Cerebellum (tissue), 4 donors: ENCODE measurements at places on chromosomes 6 and 20.

DNA sequence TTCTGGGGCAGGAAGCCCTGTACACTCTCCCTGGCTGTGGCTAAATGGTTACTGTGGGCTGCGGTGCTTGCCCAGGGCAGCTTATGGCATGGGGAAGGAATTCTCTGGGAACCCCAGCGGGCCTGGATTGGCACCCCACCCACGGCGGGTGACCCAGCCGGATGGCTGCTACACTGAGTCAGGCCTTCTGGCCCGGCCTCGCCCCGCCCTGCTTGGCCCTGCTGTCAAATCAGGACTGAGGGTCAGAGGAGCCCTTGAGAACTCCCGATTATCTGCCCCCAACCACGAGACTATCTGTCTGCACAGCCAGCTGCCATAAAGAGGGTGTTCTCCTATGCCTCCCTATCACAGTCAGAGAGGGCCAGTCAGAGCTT lies 7.3 kb upstream of the ITPR3 start:
- DNase-seq: no peak

DNA sequence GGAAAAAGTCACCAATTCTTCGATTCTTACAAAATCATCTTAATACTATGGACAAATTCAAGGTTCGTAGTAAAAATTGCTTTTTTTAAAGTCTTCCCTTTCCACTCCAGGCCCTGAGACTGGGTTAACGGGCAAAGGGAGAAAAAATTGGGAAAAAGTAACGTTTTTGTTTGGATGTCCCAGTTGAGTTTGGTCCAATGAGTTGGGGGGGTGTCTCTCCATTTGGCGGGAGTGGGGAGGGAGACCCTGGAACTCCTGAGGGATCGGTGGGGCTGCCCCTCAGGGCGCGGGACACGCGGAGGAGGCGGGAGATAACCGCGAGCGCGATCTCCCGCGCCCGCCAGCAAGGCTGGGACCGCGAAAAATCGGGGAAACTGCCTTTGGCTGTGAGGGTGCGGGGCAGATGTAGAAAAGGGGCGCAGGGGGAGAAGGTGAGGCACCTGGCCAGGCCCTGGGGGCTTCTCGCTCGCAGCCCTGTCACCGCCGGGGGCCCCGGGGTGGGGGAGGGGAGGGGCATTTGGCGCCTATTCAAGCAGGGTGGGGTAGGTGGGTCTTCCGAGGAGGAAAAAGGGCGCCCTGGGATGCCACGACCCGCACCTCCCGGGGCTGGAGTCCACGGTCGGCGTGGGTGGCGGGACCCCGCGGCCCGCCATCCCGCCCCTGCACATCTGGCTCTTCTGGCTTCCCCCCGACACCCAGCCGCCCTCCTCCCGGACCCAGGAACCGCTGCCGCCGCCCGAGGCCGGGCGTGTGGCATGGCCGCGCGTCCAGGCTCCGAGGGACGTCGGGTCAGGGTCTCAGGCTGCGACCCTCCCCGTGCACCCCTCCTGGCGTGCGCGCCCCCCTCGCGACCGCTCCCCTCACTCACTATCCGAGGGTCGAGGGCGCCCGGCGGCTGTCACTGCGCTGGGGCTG lies 595 bp downstream of the FBXO5 start:
- DNase-seq: no peak

GRCh38 chr20:36826554-36827244 lies 49.2 kb upstream of the TLDC2 start:
- DNase-seq: no peak

DNA sequence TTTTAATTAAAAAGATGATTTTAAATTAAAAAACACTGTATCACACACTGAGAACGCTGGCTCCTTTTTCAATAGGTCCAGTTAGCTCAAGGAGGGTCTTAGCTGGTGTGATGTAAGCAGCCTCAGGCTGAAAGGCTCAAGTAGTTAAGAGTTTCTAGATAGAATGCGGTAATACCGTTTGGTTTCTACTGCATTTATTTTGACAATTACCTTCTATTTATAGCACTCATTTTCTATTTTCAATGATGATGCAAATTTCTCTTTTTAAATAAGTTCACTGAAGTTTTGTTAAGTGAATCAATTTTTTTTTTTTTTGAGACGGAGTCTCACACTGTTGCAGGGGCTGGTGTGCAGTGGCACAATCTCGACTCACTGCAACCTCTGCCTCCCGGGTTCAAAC lies 87.1 kb downstream of the PREX1 start:
- DNase-seq: no peak

DNA sequence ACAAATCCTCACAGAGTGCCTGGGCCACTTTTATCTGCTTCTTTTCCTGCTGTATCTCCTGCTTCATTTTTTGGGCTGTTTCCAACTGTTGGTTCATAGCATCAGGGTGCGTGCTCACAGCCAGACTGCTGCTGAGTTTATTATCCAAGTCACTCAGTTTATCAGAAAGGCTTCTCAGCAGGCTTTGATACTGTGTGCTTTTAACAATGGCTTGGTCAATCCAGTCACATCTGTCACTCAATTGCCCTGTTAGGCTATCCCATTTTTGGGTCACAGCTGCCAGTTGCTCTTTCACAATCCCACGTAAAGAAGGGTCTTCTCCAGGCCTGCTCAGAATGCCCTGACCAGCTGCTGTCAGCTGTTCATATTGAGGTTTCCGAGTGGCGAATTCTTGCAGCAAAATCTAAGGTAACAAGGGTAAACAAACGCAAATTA lies 87.2 kb downstream of the DST start:
- DNase-seq: no peak

DNA sequence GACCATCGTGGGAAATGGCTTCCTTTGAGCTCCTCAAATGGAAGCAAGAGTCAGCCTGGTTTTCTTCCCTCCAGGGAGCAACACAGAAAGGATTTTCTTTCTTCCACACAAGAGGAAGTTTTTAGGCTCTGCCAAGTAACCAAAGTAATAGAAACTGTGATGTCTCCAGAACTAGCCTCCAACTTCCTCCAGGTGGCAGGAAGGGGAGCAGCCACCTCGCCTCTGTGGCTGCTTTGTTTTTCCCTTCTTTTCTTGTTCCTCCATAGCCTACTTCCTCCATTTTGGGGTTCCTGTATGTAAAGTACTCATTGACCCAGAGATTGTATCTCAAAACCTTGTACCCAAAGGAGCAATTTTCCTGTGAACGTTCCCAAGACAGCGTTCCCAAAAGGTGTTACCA lies 32.7 kb upstream of the CCR6 start:
- DNase-seq: no peak

DNA sequence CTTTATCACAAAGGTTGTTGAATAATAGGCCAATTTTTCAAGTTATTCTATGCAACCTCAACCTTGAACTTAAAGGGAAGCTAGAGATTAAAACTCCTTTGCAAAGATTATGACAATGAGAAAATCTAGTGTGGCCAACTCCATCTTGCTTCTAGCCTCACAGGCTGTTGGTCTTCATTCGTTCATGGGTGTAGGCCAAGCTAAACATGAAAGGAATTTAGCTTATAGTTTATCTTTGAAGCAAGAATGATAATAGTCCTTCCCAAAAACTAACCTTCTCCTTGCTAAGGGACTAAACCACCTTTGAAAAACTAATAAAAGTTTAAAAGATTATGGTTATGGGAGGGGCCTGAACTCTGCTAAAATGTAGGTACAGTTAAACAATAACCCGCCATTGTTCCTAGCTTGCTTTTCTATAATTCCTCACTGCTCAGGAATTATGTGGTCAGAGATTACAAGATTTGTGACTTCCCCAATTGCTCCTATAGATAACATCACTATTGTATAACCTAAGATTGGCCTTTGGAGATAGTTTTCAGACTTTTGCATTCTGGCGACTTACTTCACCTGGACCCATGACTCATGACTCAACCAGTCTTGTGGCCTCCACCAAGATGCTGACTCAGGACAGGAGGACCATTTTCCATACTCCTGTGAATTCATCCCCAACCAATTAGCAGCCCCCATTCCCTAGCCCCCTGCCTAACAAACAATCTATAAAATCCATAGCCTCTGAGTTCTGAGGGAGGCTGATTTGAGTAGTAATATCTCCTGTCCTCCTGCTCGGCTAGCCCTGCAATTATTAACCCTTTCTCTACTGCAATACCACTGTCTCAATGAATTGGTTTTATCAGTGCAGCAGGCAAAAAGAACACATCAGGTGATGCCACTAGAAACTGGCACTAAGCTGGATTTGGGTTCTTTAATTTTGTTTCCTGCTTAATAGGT lies 154.5 kb downstream of the CD83 start:
- no peak for DNase-seq

DNA sequence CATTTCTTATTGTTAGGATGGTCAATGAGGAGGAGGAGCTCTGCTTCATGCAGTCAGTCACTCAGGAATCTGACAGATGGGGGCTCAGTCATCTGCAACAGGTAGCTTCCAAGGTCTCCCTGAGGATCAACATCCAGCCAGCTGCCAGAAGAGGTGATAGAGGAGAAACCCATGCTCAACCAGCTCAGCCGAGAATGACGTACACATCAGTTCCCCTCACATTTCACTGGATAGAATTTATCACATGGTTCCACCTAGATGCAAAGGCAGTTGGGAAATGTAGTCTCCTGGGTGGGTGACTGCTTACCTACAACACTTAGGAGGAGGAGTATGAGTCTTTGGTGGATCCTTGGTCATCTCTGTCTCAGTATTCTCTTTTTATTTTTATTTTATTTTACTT lies 144.5 kb downstream of the CEBPB start:
- no peak for DNase-seq

GRCh38 chr20:9442858-9443257 lies 71.5 kb upstream of the LAMP5 start:
- DNase-seq: peak; percentile 29

GRCh38 chr20:48795732-48796131 lies 32.1 kb downstream of the PREX1 start:
- DNase-seq: no peak

GRCh38 chr6:106446287-106446885 lies 85.9 kb downstream of the CRYBG1 start:
- DNase-seq: no peak
